ENCODE measurements at places on chromosomes 13 and 19.

DNA sequence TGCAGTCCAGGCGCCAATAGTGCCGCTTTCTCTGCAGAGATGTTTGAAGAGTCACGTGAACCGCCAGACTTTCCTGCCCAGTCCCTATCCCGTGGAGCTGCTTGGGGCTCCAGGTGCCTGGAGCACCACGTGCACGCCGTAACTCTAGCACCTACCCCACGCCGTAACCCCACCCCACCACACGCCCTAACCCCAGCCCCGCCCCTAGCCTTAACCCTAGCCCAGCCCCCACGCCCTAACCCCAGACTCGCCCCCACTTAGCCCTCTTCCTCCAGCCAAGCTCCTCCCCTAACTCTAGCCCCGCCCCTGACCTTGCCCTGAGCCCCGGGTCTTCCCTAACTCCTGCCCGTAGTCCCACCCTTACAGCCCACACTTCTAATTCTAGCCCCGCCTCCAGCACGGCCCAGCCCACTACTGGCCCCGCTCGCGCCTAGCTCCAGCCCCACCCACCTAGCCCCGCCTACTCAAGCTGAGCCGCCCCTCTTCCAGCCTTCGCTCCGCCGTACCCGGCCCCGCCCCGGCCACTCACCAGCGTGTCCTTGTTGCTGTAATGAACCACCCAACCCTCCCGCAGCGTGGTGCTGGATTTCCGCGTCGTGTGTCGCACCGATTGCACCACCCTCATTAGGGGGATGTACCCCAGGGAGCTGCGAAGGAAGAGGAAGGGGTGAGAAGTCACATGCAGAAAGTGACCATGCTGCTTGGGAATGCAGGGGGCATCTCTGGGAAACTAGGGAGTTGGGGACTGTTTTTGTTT is 19.5 kb downstream of the PRKD2 start:
- DNase-seq = peak; percentile 100

DNA sequence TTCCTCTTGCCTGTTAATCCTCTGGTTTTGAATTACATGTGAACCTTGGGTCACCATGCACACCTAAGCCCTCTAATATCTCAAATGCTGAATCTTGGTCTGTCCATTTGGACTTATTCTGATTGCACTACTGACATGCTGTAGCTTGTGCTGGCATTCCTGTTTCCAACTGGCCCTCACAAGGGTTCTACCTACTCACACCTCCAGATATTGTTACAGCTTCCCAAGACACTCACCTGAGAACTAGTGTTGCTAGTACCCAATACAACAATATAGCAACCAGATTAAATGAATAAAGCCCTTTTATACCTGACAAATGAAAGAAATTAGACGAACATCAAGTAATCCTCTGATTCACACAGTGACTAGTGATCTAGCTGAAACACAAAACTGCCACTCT is 16.6 kb downstream of the TEX30 start:
- no peak for DNase-seq

GRCh38 chr19:58181902-58182576 is 822 bp upstream of the ZNF274 start:
- DNase-seq = peak; percentile 52

- peak; percentile 97 for DNase-seq
Measured at GRCh38 chr13:110644892-110645521, 29.7 kb downstream of the NAXD start.

Measured in H7 (cell line).